ENCODE measurements at places on chromosomes 2 and 18. TPM values are rescaled to one million over a fixed set of nuclear protein-coding genes. Genes with fewer than 3 reads are reported as not detected.

Gene GALNT13
- total RNA-seq, result 0.31 TPM

Gene HAAO
- total RNA-seq, result 14.8 TPM

Gene TMEM198
- 1.2 TPM for total RNA-seq

Gene CCL20
- total RNA-seq, result 0.27 TPM

Measured in muscle of leg (tissue), 16 donors.